ENCODE measurements at places on chromosomes 1 and 21.

DNA sequence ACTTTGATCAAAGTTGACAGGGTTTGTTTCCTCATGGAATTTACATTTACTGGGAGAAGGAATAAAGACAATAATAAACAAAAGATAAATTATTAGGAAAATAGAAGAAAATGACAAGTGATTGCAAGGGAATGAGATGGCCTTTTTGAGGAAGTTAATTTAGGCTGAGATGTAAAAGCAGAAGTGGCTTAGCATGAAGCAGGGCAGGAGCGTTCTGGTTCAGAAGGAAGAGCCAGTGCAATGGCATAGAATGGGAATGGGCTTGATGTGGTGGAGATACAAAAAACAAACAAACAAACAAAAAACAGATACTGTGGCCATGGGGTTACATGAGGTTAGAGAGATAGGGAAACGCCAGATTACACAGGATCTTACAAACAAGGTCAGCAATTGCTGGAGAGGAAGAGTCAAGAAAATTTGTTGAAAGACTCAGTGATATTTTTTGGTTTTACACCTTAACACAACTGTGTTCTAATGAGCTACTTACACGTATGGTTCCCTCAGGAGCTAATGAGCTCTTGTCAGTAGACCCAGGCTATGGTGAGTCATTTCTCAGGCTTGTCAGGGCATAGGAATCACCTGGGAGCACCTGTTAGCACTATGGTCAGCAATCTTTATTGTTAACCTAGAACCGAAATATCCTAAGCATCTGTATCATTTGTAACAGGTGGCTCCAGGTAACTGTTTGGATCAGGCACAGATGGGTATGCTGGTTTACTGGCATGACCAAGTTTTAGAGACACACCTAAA is 8.7 kb upstream of the CADM3 start:
- no peak for DNase-seq

DNA sequence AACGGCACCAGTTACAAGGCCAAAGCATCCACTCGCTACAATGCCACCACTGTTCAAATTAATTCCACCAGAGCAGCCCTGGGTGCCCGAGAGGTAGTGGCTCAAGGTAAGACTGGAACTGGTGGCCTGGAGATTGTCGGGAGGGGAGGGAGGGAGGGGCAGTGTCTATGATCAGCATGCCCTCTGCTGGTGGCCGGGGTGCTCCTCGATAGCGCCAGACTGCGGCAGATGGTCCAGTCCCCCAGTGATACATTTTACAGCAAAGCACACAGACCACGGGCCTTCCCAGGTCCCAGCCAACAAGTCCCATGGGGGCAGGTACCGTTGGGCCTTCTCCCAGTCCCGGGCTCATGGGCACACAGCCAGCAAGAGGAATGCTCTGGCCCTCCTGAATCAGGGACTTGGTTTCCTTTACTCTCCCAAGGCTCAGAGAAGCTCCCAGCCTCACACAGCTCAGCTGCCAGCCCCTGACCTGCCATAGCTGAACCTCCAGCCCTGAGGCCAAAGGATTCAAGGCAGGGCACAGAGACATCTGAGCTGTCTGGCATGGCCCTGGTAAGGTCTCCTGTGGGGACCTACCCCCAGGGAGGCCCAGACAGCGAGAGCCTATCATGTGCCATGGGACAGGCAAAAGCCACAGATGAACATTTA is 15.3 kb downstream of the ACOT7 start:
- DNase-seq, result no peak

DNA sequence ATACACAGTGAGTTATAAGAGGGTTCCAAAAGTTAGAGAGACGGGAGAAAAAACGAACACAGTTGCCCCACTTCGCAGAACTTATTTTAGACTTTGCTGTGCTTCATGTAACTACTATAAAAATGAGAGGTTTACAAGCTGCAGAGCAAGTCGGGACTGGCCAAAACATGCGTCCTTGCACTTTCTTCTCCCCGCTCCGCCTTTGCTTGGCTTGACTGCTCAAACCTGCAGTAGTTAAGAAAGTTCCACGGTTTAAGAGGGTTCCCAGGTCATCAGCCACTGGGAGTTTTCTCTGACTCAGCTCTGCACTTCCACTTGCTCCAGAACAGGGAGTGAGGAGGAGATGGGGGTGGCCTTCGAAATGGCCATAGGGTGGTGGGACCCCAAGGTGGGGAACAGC is 36.2 kb downstream of the CLIC6 start:
- no peak for DNase-seq

DNA sequence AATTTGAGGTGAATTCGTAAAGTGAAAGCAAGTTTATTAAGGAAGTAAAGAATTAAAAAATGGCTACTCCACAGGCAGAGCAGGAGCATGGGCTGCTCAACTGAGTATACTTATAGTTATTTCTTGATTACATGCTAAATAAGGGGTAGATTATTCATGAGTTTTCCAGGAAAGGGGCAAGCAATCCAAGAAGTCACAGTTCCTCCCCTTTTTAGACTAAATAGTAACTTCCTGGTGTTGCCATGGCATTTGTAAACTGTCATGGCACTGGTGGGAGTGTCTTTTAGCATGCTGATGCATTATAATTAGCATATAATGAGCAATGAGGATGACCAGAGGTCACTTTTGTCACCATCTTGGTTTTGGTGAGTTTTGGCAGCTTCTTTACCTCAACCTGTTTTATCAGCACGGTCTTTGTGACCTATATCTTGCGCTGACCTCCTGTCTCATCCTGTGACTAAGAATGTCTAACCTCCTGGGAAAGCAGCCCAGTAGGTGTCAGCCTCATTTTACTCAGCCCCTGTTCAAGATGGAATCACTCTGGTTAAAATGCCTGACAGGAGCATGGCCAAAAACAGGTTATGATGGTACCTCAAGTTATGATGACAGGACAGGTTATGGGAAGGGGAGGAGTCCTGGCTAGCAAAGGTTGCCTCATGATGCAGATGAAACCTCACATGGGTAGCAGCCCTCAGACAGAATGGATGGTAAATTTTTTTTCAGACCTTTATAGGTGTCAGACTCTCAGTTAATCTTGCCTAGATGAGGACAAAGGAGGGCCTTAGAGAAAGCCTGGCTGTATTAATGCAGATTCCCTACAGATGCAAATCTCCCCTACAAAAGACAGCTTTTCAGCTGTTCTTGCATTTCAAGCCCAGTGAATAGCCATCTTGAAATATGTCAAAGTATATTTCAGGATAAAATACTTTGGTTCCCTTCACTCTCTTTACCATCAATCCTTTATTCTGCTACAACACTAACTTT is 49.7 kb downstream of the SIPA1L2 start:
- no peak for DNase-seq

DNA sequence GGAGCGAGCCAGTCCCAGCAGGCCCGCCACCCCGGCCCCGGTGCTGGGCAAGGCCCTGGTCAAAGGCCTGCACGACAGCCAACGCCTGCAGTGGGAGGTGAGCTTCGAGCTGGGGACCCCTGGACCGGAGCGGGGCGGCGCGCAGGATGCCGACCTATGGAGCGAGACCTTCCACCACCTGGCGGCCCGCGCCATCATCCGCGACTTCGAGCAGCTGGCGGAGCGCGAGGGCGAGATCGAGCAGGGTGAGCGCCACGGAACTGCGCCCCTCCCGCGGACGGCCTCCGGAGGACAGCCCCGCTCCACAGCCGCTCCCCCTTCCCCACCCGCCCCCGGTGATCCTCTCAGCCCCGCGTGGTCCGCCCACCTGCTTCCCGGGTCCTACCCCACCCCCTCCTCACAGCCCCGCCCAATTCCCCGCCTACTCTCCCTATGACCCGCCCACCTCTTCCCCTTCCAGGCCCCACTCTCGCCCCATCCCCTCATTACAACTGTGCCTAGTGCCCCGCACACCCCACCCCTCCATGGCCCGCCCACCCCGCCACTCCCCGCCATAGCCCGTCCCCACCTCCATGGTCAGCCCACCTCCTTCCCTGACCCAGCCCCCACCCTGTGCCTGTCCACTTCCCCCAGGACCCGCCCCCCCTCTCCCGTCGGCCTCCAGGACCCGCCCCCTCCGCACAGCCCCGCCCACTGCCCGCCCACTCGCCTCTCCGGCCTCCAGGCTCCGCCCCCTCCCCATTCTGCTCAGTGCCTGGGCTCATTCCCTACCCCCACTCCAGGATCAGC is 52.7 kb downstream of the VWA5B1 start:
- DNase-seq, result no peak

DNA sequence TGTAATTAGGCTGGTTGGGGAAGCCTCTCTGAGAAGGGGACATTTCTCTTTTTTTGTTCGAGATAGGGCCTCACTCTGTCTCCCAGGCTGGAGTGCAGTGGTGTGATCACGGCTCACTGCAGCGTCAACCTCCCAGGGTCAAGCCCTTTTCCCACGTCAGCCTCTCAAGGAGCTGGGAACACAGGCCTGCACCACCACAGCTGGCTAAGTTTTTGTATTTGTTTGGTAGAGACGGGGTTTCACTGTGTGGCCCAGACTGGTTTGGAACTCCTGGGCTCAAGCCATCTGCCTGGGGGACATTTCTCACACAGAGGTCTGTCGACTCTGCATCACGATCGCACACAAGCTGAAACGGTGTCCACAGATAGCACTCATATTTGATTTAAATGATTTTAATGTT is 39.7 kb downstream of the HUNK start:
- no peak for DNase-seq

GRCh38 chr1:27403931-27404330 is 11.5 kb downstream of the GPR3 start:
- DNase-seq, result no peak

GRCh38 chr1:11777658-11778322 is 15.8 kb downstream of the C1orf167 start:
- DNase-seq, result no peak

All from fibroblast of skin of left quadriceps (primary cell).